ENCODE measurements at places on chromosomes 13 and 19. TPM values are rescaled to one million over a fixed set of nuclear protein-coding genes. Genes with fewer than 3 reads are reported as not detected.

The FXYD1 gene
- 441 TPM for total RNA-seq

GRCh38 chr13:110027470-110028240 is 241.3 kb upstream of the IRS2 start:
- DNase-seq: no peak

DNA sequence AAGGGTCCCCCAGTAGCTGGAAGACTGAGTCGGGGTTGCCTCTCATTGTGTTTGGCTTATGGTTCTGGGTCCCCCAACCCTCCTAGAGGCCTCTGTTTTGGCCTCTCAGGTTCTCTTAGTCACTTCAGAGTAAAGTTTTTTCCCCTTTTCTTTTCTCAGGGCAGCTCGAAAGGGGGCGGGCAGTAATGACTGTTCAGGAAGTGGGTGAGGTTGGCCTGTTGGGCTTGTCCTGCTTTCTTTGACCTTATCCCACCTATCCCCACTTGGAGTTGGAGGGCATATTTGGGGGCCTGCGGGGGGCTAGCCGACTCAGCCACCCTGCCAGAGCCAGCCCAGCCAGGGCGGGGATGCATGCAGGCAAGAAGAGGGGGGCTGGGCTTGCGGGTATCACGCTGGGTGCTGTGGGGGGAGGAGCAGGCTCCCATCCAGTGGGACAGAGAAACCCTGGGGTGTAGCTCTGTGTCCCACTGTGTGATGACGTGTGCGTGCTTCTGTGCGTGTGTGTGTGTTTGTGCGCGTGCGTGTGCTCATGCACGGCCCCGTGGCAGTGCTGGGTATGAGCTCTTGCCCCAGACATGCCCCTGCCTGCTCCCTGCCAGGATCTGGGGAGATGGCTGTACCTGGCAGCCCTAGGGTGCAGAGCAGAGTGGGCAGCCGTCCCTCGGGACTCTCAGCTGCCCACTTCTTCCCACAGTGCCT is 1.4 kb downstream of the CIC start:
- peak; percentile 69 for DNase-seq

The UBE2L5 gene
- total RNA-seq: not detected

The ZNF524 gene
- total RNA-seq: 11.4 TPM

- no peak for DNase-seq
Measured at GRCh38 chr13:111156421-111156820, 41.3 kb downstream of the ARHGEF7 start.

GRCh38 chr19:46124638-46125115 is at the start of gene IGFL3:
Gene IGFL3 (minus strand): TSS chr19:46124688. CDS start chr19:46124649, 39 bp downstream.
- DNase-seq: no peak

DNA sequence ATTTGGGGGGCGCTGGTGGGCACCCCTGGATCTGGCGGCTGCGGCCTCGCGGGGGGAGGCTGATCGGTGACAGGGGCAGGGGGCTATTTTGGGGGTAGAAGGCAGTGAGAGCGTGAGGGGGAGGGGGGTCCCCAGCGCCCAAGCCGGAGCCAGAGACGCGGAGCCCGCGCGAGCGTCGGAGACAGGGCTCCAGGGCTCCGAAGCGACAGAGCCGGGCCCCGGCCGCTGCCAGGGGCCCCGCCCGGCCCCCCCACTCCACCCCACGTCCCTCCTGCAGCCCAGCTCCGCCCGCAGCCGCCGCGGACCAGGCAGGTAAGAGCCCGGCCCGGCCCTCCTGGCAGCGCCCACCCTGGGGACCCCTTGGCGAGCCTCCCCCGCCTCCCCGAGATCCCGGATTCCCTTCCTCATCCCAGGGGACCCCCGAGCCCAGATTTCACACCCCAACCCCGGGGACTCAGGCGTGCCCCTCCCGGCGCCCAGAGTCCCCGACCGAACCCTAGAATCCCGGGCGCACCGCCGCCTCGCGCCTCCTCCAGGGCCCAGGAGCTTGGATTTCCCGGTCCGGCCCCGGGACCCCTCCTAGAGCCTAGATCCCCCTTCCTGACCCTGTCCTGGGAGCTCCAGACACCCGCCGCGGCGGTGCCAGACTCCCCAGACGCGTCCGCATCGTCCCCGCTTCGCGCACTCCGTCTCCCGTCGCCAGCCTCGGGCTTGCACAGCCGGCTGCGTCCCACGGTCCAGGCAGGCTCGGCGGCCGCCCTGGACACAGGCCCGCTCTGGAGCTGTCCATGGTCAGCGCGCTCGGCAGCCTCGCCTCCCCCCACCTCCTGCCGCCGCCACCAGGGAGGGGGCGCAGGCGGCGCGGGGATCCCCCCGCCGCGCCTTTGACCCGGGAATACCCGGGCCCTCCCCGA is at the start of gene PPFIA3:
PPFIA3 (plus strand) TSS at position 134 of the 914 bp plus-strand sequence. CDS start 8,330 bp downstream, outside the sequence.
- DNase-seq: peak; percentile 75

The CHAMP1 gene
- 12.4 TPM for total RNA-seq

The LILRB3 gene
- total RNA-seq: 2.5 TPM

DNA sequence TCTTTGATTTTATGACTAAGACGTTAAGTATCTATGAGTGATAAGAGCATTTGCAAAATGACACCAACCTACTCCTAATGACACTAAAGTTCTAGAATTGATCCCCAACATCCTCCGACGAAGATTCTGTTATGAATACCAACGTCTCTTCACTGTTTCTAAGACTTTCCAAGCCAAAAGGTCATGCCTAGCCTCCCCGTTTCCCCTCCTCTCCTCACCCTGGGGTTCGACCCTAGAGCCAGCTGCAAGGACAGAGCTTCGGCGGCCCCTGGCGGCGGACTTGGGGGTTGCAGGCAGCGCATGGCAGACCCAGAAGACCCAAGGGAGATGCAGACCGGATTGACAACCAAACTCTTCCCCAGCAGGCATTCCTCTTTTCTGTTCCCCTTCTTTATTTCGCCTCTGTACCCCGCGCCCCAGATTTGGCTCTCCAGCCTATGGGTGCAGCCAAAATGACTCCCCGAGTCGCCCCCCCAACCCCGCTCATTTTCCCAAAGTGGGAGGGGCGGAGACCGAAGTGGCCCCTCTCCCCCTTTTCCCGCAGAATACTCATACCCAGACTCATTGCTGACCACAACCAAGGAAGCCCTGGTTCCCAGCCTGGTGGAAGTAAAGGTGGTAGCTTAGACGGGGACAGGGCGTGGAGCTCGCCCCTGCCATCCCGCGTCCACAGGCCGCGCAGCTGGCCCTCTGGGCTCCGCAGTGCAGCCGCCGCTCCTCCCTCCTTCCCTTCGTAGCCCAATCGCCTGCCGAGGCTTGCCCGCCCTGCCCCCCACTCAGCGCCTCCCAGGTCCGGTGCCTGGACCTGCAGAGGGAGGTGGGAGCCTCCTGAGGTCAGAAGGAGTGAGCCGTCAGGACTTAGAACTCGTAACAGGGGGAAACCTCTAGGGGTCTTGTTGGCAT is 4.1 kb upstream of the EML2 start:
- peak; percentile 95 for DNase-seq

The VSTM2B gene
- total RNA-seq: not detected

GRCh38 chr13:109371066-109371465 is 415.3 kb downstream of the IRS2 start:
- DNase-seq: no peak

DNA sequence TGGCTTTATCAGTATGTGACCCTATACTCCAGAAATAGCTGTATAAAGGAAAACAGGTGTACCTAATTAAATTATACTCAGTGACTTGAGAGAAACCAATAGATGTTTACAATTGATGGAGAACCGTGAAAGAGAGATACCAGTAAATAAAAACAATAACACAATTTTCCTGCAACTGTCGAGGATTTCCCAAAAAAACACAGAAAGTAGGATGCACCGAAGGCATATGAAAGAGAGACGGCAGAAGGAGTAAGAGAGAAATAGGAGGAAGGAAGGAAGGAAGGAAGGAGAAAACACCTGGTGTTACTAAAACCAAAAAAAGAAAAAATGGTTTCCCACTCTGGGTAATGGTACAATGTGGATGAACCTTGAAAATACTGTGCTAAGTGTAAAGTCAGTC is 6.8 kb upstream of the ZNF229 start:
- DNase-seq: no peak

DNA sequence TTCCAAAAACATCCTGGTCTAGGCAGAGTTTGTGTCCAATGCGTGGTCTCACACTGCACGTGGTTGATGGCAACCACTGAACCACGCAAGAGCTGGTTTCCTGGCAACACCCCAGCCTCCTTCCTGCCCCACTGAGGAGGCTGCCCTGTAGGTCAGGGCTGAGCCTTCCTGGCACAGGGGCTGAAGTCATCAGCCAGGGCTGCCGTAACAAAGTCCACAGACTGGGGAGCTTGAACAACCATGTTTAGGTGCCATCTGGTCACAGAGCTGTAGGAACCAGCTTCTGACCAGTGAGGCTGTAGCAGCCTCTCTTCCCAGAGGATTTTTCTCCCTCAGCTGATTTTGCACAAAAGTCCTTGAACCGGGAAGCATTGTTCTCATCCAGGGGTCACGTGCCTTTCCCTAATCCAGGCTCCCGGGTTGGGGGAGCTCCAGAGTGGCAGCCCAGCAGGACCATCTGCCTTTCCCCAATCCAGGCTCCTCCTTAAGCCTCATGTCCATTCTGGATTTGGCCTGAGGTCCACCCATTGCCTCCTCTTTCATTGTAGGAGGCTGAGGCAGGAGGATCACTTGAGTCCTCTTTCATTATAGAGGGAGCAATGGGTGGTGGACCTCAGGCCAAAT is 53.9 kb downstream of the CHST8 start:
- DNase-seq: no peak

The CABP5 gene
- not detected for total RNA-seq

- DNase-seq: no peak
Measured at GRCh38 chr13:90956031-90956430, 391.5 kb upstream of the MIR17HG start.

DNA sequence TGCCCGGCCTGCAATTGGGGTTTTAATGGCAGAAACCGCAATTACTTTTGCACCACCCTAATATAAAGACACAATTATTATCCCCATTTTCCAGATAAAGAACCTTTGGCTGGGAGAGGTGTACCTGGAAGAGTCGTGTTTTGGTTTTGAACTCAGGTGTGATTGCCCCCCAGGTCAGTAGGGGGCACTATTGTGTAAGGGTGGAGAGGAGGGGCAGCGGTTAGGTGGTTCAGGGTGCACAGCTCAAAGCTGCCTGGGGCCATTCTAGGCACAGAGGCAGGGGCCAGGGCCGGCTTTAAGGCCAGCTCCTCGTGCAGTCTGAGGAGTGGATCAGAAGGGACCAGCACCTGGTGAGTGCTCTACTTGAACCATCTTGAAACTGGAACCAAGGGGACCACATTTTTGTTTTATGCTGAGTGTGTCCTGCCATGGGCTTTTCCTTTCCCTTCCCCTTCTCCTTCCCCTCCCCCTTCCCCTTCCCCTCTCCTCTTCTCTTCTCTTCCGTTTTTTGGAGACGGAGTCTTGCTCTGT is 5.8 kb upstream of the FCGRT start:
- no peak for DNase-seq

DNA sequence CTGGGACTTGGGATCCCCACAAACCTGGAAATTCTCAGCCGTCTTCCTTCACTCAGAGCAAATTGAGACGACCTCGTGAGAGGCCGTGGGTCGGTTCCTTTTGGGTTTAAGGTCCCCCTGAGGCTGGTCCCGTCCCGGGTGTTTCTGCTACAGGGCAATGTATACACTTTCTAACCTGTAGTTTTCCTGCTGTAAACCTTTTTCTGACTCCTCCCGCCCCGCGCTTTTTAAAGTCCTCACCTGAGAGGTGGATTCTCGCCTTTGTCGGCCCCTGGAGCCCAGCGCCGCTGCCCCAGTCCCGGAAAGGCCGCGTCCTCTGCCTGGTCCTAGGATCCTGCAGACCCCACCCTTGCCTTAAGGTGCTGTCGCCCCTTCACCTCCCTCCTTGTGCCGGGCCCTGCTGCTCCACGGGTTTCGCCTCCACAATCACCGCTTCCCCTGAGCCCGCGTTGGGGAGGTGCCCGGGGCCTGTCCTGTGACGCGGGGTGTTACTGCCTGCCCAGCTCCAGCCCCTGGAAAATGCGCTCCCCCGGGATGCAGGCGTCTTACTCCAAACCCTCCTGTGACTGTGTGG is 391 bp downstream of the ZNF761 start:
- peak; percentile 60 for DNase-seq

- DNase-seq: no peak
Measured at GRCh38 chr19:42191330-42191729, 26.1 kb downstream of the DEDD2 start.

Measured in right cardiac atrium (tissue), 5 donors.